ENCODE measurements at places on chromosomes 2 and 18.

- no peak for DNase-seq
Observed at GRCh38 chr2:223995569-223995968, 38.3 kb downstream of the MRPL44 start.

DNA sequence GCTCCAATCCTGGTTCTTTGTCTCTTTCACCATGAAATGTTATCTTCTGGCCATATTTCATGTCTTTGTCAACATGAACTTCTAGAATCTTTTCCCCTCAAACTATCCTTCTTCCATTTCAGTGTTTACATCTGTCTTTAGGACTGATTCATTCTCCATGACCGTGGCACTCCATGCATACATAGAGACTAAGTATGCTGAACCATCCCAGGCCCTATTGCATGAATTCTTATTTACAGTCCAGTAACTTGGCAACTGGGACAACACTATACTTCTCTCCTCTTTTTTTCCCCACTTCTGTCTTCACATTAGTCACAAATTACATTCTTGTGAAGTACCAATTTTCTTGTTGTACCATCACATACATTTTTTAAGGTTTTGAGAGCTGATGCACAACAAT, 109.8 kb upstream of the GALNT13 start:
- no peak for DNase-seq

GRCh38 chr2:145861940-145862339, 1342.0 kb upstream of the ZEB2 start:
- no peak for DNase-seq

- no peak for DNase-seq
Observed at GRCh38 chr2:1757567-1757966, 13.3 kb upstream of the PXDN start.

GRCh38 chr2:138823666-138824065, 43.5 kb upstream of the NXPH2 start:
- no peak for DNase-seq

DNA sequence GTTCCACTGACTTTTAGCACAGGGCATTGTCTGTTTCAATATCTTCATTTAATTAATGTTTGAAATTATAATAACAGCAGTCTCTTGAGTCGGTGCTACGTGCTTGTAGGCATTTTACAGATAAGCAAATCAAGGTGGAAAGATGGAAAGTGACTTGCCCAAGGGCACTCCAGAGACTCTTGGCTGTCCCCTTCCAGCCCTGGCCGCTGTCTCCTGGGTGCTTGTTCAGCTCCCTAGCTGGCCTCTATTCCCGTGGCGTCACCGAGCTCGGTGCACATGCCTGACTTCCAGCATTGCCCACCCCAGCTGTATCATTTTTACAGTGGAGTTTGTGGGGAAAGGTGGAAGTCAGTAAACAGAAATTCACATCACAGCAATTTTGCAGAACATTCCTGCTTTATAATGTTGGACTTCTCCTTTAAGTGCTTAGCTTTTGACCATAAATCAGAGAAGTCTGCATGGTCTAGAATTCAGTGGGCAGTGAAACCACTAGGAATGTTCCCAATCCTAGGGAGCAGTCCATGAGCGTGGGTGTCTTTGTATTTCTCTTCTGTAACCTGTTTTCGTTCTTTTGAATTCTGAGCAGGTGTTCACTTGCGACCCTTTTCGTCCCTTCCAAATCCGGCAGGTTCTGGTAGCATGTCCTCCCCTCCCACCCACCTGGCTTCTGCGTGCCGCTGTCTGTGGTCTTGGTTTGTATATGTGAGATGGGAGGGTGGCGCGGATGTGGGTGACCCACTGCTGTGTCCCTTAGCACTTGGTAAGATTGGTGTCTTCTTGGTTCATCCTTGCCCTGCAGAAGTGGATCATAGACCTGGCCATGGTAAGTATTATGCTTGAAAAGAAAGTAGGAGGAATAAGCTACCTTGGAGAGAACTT, 8.4 kb downstream of the SLC66A3 start:
- no peak for DNase-seq

- no peak for DNase-seq
Observed at GRCh38 chr2:170985407-170985806, 56.4 kb downstream of the GORASP2 start.

DNA sequence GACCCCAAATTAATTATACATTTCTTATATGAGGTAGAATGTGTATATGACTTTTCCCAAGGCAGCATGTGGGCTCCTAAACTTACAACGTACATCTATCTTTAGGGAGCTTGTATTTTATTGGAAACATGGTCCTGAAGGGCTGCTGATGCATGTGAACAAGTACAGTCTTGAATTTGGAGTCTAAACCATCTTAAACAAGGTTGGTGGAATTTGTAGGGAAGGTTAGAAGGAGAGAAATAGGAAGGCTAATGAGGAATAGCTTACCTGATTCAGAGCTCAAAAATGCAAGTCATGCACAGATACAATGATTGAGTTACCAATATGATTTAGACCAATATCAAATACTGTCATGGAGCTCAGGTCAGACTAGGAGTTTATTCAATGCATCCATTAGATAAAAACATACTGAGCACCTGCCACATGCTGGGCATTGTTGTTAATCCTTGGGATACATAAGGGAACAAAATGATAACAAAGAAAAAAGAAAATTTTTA, 458.6 kb upstream of the ETAA1 start:
- no peak for DNase-seq

- DNase-seq: no peak
Observed at GRCh38 chr2:187615902-187616301, 61.7 kb upstream of the TFPI start.

GRCh38 chr2:15890124-15890754, 50.1 kb upstream of the MYCN start:
- DNase-seq: no peak

DNA sequence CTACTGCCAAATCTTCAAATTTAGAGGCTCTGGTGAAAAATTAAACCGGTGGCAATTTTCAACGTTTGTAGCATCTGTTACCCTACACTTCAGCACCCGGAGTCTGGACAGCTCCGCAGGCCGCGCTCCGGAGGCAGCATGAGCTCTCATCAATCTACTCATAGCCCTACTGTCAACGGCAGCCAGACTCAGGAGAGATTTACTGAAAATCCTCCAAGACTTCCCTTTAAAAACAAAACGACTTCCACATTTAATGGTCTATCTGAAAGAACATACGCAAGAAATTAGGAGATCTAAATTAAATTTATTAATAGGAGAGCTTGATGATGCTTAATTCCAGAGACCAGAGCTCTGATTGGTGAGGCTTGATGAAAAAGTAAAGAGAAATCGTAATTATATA, 970 bp upstream of the ADCYAP1 start:
- DNase-seq: no peak

All from central memory CD4-positive, alpha-beta T cell (primary cell).